Bone marrow (tissue), 2 donors: ENCODE measurements at places on chromosomes 4 and X.

DNA sequence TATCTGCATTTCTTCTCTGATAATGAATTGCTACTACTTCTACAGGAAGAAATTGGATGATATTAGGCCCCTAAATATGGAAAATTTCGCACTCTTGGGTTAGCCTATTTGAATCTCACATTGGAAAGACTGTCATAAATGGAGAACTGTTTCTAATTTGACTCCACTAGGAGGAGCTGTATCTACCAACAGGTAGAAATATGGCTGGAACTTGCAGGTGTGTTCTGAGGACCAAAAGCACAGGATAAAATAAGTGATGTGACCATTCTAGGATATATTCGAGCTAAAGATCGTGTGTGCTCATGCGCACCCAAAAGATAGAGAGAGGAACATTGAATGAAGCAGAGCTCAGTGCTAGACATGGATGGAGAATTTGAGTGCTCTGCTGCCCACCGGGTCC lies 4.8 kb upstream of the NKAP start:
- DNase-seq = no peak

DNA sequence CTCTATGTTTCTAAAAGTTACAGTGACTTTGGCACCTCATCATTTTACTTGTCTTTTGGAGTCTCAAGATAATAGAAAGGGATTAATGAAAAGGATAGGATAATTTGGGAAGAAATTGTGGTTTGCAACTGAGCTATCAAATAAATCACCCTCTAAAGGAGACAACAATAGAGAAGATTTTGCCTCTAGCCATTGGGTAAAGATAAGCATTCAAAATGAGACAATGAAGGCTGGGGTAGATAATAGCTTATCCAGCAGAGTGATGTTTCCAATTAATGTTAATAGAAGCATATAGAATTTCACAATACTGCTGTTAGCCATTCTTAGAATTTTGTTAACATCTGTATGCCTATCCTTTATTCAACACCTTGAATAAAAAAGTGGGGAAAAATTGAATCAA lies 1177.6 kb downstream of the ADGRL3 start:
- no peak for DNase-seq

- no peak for DNase-seq
These were observed 199.2 kb upstream of the FAM9B start for GRCh38 chrX:9233141-9233540.

GRCh38 chr4:105894660-105895582 lies at the start of gene NPNT:
Gene NPNT, plus strand, starts transcription at chr4:105895471. Its CDS starts 182 bp downstream, at chr4:105895653.
- no peak for DNase-seq

DNA sequence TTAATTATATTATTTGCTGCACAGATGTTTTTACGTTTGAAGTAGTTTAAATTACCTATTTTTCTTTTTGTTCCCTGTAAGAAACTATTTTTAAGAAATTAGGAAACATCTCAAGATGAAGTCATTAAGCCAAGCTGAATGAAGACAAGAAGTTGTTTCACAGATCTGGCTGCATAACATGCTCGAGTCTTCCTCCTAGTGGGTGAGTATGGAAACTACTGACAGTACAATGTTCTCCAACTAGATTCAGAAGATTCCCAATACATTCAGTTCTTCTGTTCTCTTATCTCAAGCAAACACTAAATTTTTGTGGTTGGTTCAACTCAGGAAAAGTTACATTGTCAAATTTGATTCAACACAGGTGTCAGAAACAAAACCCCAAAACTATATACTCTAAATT lies 256.8 kb upstream of the VCX start:
- DNase-seq = no peak
